Fibroblast of skin of right biceps (primary cell): ENCODE measurements at places on chromosomes 3 and 15.

DNA sequence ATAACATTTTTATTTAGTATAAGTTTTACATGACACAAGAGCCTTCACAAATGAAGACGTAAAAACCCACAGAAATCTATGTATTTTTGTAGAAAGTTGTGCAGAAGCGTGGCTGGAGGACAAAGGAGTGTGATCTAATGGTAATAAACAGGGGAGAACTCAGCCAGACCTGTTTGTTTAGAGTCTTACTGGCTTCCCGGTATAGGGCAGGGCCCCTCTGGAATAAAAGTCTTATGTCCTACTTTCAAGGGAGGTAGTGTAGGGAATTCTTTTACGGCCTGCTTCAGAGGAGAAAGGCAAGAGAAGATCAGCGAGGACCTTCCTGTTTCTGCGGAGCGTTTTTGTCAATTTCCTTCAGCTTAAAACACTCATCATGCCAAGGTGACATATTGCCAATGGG is 103.6 kb downstream of the TGFBR2 start:
- DNase-seq, result no peak

- DNase-seq, result no peak
Observed at GRCh38 chr15:40054855-40055575, 16.0 kb upstream of the SRP14 start.

DNA sequence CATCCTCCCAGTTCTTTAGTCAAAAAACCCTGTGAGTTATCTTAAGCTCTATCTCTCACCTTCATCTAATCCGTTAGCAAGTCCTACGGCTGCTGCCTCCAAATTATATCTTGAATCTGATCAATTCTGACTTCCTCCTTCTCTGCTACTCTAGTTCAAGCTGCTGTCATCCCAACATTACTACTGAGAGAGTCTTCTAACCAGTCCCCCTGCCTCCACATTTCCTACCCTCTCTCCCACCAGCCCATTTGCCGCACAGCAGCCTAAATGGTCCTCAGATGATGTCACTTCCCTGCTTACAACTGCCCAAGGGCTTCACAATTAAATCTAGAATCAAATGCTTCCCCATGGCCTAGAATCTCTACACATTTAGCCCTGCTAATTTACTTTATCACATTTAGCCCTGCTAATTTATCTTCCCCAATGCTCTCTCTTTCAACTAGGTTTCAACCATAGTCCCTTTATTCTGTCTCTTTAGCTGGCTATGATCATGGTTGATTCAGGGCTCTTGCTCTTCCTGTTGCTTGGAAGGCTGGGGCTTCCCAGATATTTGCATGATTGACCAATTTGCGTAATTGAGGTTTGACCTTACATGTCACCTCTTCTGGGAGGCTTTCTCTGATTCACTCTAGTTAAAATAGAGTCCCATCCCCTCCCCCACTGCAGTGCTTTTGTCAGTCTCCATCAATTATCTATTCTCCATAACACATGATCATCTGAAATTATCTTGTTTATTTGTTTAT is 11.0 kb upstream of the ARL14 start:
- DNase-seq, result peak; percentile 71

GRCh38 chr15:42373274-42373673 is 14.0 kb downstream of the CAPN3 start:
- no peak for DNase-seq

DNA sequence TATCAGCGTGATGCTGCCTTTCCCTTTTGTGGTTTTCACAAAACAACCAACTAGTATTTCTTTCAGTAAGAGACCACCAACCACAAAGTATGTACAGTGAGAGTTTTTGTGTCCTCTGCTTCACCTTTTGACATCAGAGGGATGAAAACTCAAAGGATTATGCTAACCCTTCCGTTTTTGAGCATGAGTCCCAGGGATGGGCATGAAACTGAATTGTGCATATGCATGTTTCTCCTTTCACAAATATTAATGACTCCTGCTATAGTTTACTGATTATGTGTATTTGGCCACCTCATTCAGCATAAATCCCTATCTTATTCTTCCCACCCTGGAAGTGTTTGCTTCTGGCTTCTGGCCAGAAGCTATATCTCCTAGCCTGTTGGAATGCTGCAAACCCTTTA is 59.2 kb downstream of the RSRC1 start:
- DNase-seq, result peak; percentile 33

DNA sequence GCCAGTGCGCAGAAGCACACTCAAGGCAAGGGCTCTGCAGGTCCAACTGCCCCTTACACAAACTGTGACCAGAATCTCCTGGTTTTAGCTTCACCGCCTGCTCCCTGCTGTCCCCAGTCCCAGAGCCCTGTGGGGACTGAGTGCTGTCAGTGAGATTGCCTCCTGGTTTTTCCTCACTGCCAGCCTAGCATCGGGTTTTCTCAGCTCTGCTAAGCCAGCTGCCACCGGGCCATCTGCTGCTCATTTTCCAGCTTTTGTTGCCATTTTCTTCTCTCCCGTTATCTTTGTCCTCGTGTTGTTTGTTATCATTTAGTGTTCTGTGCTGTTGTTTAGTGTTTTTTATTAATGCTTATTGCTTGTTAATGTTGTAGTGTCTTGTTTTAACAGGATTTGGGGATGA is 79.5 kb upstream of the BLM start:
- no peak for DNase-seq

DNA sequence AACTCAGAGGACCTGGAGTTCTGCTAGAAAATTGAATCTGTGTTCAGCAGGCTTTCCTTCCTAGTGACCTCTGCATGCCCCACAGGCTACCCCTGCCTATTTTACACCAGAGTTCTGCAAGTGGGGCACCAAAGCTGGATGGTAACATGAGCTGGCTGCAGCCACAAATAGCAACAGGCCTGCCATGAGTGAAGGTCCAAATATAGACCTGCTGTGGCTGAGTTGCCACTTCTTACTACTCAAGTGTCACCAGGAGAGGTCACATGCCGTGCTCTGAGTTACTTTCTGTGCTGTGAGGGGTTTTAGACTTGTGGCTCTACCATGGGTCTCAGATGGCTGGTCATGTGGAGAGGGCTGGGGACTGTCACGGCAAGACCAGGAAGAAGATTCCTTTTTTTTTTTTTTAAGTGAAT is at the start of gene FSD2:
FSD2 (minus strand) TSS at position 76 of the 413 bp plus-strand sequence. CDS start 18,679 bp downstream, outside the sequence.
- DNase-seq, result no peak

DNA sequence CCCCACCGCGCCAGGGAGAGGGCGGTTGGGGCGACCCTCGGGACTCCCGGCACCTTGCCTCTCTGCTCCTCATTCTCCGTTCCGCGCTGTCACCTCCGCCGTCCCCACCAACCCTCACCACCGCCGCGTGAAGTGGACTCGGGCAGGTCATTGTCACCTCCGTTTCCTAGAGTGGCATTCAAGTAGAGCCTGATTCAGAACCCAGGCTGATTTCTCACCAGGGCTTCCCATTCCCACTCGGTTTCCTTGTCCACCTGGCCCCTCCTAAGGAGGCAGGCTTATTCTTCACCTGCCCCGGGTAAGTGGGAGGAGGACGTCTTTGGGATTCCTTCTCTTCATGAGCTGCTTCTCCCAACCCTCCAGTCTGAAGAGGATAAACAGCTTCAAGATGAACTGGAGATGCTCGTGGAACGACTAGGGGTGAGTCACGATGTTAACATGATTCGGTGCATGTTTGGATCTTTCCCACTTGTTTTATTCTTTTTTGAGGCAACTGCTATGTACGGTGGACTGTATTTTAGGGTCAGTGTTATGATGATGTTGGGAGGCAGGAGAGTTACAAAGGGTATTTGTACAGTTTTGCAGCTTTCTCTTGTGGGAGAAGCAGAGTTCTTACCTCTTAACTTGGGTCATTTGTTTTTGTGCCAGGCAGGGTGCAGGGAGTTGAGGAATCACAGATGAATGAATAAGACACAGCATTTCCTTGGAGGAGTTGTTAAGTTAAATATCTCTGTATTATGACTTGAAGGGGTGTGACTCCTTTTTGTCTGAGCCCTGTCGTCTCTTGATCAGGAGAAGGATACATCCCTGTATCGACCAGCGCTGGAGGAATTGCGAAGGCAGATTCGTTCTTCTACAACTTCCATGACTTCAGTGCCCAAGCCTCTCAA is 692 bp downstream of the PSMD2 start:
- peak; percentile 44 for DNase-seq

- peak; percentile 9 for DNase-seq
Observed at GRCh38 chr3:156820692-156821080, 5.5 kb upstream of the LEKR1 start.

GRCh38 chr3:42633544-42633943 is 20.0 kb upstream of the ZBTB47 start:
- no peak for DNase-seq

DNA sequence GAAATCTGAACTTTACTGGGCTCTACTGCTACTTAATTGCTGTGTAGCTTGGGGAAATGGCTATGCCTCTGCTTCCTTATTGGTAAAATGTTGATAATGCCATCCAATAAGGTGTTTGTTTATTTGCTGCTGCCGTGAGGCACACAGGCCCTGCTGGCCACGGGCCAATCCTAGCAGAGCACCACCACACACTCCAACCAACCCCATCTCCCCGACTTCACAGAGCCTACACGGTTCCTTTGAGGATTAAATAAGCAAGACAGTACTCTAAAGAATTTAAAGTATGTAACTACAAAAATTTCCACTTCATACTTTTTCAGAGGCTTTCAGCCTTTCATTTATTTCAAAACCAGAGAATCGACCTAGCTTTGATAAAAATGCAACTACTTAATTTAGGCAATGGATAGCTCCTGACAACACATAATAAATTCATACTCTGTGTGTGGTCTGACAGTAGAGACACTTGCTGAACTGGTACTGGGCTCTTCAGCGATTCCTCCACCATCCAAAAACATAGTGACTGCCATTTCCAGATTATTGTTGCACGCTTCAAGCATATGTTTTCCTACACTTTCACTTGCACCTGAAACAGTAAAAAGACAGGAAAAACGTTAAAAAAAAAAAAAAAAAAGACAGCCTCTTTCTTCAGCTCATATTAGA is 25.3 kb downstream of the UBXN7 start:
- DNase-seq, result peak; percentile 85

DNA sequence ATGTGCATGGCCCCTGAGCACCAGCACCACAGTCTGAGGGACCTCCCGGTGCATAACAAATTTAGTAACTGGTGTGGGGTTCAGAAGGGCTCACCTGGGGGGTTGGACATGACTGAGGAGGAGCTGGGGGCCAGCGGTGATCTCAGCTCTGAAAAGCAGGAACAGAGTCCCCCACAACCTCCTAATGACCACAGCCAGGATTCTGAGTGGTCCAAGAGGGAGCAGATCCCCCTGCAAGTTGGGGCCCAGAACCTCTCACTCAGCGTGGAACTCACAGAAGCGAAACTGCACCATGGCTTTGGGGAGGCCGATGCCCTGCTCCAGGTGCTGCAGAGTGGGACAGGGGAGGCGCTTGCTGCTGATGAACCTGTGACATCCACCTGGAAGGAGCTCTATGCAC is 43.0 kb downstream of the CDAN1 start:
- DNase-seq, result no peak

- no peak for DNase-seq
Observed at GRCh38 chr15:43499635-43500034, 6.7 kb upstream of the TP53BP1 start.

DNA sequence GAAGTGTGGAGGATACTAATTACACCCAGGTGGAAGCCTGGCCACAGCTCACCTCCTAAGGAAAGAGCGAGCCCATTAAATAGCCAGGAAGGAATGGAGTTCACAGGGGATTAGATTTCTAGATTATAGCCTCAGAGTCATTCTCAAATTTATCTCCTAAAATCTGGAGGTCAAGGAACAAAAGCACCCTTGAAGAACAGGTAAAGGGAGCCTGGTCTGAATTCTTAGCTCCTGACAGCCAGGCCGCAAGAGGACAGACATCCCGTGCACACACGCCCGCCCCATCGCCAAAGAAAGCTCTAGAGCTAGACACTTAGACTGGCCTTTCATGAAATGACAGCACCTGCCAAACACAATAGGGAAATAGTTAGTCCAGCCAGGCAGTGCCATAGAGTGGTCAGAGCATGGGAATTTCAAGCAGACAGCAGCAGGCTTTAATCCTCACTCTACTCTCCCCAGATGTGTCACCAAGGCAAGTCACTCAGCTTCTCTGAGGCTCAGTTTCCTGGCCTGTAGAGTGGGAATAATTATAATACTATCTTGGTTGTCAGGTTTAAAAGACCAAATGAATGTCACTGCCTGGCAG is 59.2 kb downstream of the LIPC start:
- no peak for DNase-seq

- DNase-seq, result no peak
Observed at GRCh38 chr15:101168463-101168824, 83.4 kb downstream of the CHSY1 start.

- DNase-seq, result peak; percentile 68
Observed at GRCh38 chr3:55406696-55407425, 80.2 kb downstream of the WNT5A start.

- DNase-seq, result peak; percentile 3
Observed at GRCh38 chr3:114709102-114709501, 415.3 kb downstream of the TIGIT start.

GRCh38 chr3:6821411-6821810 is 39.5 kb upstream of the GRM7 start:
- peak; percentile 5 for DNase-seq

DNA sequence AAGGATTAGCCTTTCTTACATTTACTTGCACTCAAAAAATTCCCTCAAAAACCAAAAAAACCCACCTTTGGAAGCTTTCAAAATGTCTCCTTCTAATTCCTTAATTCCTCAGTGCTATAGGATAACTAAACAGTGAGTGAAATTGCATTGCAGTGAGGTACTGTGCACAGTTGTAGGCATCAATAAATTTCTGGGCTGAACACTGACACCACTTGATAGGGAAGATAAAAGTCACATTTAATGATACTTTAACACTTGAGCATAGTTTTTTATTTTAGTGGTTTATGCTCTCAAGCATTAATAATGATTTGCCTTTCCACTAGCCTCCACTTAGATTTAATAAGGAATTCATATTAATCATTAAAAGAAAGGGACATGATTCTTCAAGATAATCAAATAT is 52.3 kb downstream of the MAP2K5 start:
- no peak for DNase-seq

GRCh38 chr3:174355505-174355904 is 503.6 kb upstream of the NAALADL2 start:
- peak; percentile 35 for DNase-seq

- no peak for DNase-seq
Observed at GRCh38 chr3:20015525-20015924, 3.5 kb upstream of the PP2D1 start.

DNA sequence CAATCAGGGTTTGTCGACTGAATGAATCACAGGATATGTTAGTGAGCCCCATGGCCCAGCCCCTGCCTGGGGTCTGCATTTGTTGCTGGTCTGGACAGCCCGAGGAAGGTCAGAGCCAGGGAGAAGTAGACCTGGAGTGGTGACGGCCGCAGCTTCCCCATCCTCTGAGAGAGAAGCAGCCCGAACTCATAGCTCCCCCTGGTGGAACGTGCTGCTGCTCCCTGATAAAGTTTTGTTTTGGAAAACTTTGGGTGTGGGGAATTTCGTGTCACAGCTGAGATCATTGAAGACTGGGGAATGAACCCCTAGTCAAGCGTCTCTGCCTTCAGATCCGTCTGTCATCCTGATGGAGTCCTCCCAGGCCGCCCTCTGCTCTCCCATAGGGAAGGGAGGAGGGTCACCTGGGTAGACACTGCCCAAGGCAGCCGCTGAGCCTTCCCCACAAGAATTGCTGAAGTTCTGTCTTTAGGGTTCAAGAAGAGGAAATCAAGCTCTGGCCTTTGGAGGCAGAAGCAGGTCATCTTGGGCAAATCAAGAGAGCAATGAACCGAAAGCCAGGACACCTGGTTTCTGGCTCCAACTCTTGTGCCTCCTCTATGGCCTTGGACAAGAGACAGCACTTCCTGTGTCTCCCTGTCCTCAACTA is 60.5 kb downstream of the GLDN start:
- peak; percentile 36 for DNase-seq
